Hepatocyte (in vitro differentiated cells): ENCODE measurements at places on chromosomes 3 and 15. TPM values are rescaled to one million over a fixed set of nuclear protein-coding genes. Genes with fewer than 3 reads are reported as not detected.

- peak; percentile 88 for DNase-seq
Measured at GRCh38 chr3:11509173-11510000, 134.3 kb downstream of the VGLL4 start.

DNA sequence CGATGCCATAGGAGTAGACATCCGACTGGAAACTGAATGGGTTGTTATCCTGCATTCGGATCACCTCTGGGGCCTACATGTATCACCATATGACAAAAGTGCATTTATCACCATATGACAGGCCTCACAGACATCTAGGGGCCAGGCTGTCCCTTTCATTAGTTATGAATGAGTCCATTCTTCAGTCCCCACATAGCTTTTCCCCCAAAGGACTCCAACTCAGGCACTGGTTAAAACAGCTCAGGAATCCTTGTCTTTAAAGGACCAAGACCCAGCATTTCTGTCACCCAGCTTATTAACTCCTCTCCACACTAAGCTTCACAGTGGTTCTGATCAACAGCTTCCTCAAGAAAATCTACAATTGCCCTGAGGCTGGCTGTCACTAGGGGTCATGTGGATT, 28.3 kb downstream of the MKRN2 start:
- DNase-seq, result no peak

DNA sequence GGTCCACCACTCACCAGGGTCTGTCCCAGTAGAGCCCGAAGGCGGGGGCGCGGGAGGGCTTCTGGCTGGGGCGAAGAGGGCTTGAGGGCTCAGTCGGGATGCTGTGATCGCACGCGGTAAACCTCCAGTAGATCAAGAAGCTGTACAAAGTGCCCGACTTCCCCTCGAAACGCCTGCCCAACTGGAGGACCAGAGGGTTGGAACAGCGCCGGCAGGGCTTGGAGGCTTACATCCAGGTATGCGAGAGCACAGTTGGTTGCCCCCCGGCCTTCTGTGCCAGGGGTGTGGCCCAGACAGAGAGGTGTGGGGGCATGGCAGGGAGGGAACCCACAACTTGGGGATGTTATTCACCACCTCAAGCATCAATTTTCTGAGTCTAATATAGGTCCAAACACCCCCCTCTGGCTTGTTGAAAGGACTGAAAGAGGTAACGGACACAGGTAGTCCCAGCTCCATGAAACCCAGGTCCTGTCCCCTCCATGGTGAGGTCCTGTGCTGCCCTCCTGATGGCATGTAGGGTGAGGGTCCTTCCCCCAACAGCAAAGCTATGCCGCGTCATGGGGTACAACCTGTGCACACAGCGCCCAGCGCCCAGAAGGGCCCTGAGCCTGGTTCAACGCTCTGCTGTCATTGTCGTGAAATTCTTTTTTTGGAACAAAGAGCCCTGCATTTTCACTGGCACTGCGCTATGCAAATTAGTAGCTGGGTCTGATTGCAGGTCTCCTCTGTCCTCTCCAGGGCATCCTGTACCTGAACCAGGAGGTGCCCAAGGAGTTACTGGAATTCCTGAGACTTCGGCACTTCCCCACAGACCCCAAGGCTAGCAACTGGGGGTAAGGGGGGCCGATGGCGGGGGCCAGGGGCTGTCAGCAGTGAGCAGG, 1.2 kb downstream of the SNX22 start:
- DNase-seq, result no peak

DNA sequence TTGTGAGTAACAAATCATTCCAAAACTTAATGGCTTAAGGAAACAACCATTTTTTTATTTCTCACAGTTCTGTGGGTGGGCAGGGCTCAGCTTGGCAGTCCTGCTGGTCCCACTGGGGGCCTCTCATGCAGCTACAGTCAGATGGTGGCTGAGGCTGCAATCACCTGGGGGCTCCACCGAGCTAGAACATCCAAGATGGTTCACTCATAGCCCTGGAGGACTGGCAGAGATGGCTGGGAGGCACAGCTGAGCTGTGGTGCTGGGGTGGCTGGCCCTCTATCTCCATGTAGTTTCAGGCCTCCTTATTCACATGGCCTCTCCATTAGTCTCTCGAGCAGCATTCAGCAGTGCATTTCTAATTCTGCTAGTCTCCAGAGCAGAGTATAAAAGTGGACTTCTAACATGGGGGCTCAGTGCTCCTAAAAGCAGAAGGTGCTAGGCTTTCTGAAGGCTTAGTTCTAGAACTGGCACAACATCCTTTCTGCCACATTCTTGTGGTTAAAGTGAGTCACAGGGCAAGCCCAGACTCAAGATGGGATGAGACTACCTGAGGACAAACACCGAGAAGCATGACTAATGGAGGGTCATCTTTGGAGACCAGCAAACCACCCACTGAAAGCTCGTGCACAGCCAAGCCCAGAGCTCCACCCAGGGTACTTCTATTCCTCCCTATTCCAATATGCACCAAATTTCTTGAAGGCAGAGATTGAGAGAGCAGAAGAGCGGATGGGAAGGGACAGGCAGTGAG, 6.3 kb downstream of the CAV3 start:
- no peak for DNase-seq

GRCh38 chr15:25790000-25790660, 73.0 kb downstream of the ATP10A start:
- DNase-seq, result peak; percentile 38

- DNase-seq, result no peak
Measured at GRCh38 chr15:72358650-72359171, 17.1 kb downstream of the HEXA start.

DNA sequence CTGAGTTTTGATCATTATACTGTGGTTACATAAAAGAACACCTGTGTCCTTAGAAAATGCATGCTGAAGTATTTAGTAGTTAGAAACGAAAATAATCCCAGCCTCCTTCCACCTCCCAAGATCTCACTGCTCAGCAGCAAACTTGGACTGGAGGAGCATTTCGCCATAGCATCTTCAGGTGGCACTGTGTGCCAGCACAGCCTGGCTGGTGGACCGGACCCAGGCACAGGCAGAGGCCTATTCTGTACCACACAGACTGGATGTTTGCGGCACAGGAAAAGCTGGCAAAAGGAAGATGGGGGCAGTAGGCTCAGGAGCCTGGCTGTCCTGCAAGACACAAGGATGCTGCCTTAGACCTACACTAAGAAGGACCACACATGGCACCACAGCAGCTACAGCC, 10.2 kb downstream of the STIMATE start:
- no peak for DNase-seq

DNA sequence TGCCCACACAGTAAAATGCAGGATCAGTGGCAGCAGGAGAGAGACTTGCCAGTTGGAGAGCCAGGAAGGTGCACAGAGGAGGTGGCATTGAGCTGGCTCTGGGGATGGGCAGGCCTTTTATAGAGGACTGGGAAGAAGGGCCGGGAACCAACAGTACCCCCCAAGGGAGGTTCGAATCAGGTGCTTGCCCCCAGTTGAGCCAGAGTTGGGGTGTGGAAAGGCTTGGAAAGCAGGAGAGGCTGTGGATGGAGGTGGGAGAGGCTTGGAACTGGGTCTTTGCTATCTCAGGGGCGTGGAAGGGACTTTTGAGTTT, 107.6 kb downstream of the KLF13 start:
- DNase-seq, result no peak

DNA sequence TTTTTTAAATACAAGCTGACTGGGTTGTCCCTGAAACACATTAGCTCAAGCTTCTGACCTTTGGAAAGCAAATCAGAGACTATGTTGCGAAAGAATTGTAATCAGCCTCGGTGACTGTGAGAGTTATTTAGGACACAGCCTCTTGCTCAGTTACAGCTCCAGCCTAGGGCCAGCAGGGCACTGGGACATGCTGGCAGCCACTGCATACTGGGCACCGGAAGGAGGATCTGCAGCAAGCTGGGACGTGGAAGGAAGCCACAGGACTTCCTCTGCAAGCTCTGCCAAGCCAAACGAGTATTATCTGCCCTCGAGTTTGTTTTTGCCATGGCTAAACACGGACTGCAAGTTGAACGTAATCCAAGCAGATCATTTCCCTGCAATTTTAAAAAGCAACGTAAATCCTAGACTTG, 24.4 kb upstream of the COPG1 start:
- DNase-seq, result peak; percentile 61

- no peak for DNase-seq
Measured at GRCh38 chr3:139339219-139339906, 4.5 kb upstream of the MRPS22 start.

FANCD2 gene
- 7.3 and 8.8 TPM in 2 replicates for total RNA-seq

RASGRP1 gene
- total RNA-seq, result 0.53 and 2.4 TPM in 2 replicates

CD200R1 gene
- 0.20 and 0.93 TPM in 2 replicates for total RNA-seq

LMAN1L gene
- not detected in 2 replicates for total RNA-seq

TRIM42 gene
- not detected in 2 replicates for total RNA-seq

LRRIQ4 gene
- total RNA-seq, result not detected in 2 replicates

GRK7 gene
- total RNA-seq, result 0.07 TPM in 1 of 2 replicates, not detected in the other

CFAP100 gene
- total RNA-seq, result not detected in 2 replicates
